A549 treated with CpdA at 1 μM for 4 hours (cell line): ENCODE measurements at places on chromosomes 3 and 15. TPM values are rescaled to one million over a fixed set of nuclear protein-coding genes. Genes with fewer than 3 reads are reported as not detected.

The A4GNT gene
- total RNA-seq: not detected in 5 replicates

The ECE2 gene
- not detected in 5 replicates for total RNA-seq

The RETNLB gene
- total RNA-seq: not detected in 5 replicates

The FBXL22 gene
- total RNA-seq: 0.16 to 0.50 TPM (median 0.27 TPM) in 5 replicates

The RTP4 gene
- not detected in 5 replicates for total RNA-seq

The TNK2 gene
- total RNA-seq: 16.3 to 20.6 TPM (median 17.7 TPM) in 5 replicates
